Stimulated activated CD4-positive, alpha-beta T cell treated with anti-CD3 and anti-CD28 coated beads, Interleukin-12 subunit alpha, Interleukin-12 subunit beta, amount 100 ng/mL, for 24 hours (primary cell): ENCODE measurements at places on chromosomes 3 and 15.
A peak's percentile ranks its signal among the peaks of the same experiment; 100 is the strongest.

GRCh38 chr15:46934851-46935250 is 782.5 kb upstream of the SEMA6D start:
- DNase-seq, result no peak

GRCh38 chr3:13041113-13041776 is 32.0 kb downstream of the IQSEC1 start:
- no peak for DNase-seq

DNA sequence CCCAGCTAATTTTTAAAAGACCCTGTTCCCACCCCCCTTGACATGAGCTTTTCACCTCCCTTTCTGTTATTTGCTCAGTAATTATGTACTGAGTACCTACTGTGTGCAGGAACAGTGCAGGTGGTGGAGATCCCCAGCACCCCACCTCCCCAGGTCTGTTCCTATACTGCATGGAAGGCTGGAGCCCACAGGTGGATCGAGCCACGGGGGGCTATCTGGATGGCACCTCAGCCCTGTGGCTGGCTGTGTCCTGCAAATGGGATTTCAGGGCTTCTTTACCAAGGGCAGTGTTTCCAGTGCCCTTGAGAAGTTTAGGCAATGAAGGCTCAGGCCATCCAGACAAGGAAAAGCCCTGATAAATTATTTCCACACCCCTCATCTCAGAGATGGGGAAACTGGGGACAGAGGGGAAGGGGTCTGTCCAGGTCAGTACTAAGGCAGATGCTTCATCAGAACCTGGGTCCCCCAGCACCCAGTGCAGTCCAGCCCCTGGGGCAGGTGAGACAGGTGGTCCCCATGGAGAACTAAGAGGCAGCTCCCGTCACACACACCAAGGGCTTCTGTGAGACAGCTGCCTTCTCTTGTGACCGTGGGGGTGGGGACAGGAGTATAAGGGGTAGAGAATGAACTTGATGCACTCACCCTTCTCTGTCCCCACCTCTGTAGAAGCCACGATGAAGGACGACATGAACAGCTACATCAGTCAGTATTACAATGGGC is 109.6 kb downstream of the ETFA start:
- DNase-seq, result no peak

- DNase-seq, result no peak
These were observed 15.4 kb downstream of the CRTC3 start for GRCh38 chr15:90545095-90545494.

- DNase-seq, result peak; percentile 19
These were observed 94.6 kb upstream of the RASGRF1 start for GRCh38 chr15:79185199-79185598.
